ENCODE measurements at places on chromosomes 2 and 18. TPM values are rescaled to one million over a fixed set of nuclear protein-coding genes. Genes with fewer than 3 reads are reported as not detected.
A peak's percentile ranks its signal among the peaks of the same experiment; 100 is the strongest.

GRCh38 chr18:38843291-38843690 is 1277.7 kb upstream of the CELF4 start:
- no peak for DNase-seq

- DNase-seq = no peak
These were observed 31.2 kb upstream of the RMP24 start for GRCh38 chr18:35941299-35941698.

COPS9 gene
- 146 TPM for total RNA-seq

DNA sequence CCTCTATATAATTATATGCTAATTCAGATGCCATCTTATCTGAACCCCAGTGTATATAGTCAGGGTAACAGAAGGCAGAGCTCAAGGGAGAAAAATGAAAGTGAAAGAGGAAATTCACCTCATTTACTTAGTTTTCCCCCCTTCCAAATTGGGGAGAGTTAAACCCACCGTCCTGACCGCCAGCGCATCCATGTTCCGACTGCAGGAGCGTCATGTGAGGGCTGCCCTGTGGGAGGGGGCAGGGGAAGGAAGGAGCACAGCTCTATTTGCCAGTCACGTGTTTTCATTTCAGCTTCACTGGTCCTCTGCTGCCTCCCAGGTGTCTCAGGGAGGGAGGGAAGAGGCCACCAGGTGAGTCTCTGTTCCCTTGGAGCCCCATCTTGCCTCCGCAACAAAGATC is 13.2 kb downstream of the CNNM4 start:
- no peak for DNase-seq

AFF3 gene
- total RNA-seq = 1.0 TPM

IL18RAP gene
- not detected for total RNA-seq

DNA sequence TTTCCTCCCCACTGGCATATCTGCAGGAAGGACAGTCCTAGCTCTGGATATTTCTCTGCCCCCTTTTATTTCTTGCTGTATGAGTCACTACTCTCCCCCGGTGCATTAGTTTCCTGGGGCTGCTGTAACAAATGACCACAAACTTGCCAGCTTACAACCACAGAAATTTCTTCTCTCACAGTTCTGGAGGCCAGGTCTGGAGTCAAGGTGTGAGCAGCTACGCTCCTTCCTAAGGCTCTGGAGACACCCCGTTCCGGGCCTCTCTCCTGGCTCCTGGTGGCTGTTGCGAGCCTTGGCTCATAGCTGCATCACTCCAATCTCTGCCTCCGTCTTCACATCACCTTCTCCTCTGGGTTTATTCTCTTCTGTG is 34.1 kb downstream of the PTPRM start:
- DNase-seq = peak; percentile 69
